ENCODE measurements at places on chromosomes 1 and 21.

GRCh38 chr1:150979092-150980056, 2.7 kb upstream of the ANXA9 start:
- DNase-seq = peak; percentile 86

DNA sequence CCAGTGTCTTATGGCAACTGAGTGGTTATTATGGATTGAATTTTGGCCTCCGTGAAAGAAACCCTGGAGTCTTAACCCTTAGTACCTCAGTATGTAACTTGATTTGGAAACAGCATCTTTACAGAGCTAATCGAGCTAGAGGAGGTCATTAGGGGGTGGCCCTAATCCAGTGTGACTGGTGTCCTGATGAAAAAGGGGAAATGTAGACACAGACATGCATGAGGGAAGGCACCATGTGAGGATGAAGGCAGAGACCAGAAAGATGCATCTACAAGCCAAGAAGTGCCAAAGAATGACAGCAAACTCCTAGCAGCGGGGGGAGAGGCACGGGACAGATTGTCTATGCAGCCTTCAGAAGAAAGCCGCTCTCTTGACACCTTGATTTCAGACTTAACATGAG, 14.7 kb downstream of the DOP1B start:
- no peak for DNase-seq

- no peak for DNase-seq
Measured at GRCh38 chr1:159664247-159664646, 50.1 kb downstream of the CRP start.

- no peak for DNase-seq
Measured at GRCh38 chr1:218529646-218530300, 184.6 kb downstream of the TGFB2 start.

DNA sequence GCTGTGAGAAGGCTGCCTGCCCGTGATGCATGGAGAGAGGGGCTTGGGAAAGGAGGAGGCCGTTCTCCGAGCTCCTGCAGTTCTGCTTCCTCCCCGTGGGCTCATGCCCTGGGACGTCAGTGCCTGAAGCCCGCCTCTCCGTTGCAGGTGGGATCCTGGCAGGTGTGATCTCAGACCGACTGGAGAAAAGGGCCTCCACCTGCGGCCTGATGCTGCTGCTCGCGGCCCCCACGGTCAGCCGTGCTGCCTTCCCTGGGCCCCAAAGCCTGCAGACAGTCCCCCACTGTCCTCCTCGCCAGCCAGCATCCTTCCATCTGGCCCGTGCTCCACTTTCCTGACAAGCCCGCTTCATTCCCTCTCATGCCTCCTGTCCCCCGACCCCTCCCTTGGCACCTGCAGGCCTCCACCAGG, 50.9 kb downstream of the SLC37A1 start:
- no peak for DNase-seq

GRCh38 chr1:109271458-109271857, 11.5 kb downstream of the PSRC1 start:
- no peak for DNase-seq

GRCh38 chr1:20472860-20473711, 12.9 kb downstream of the CAMK2N1 start:
- no peak for DNase-seq
